ENCODE measurements at places on chromosomes 13 and 19.

DNA sequence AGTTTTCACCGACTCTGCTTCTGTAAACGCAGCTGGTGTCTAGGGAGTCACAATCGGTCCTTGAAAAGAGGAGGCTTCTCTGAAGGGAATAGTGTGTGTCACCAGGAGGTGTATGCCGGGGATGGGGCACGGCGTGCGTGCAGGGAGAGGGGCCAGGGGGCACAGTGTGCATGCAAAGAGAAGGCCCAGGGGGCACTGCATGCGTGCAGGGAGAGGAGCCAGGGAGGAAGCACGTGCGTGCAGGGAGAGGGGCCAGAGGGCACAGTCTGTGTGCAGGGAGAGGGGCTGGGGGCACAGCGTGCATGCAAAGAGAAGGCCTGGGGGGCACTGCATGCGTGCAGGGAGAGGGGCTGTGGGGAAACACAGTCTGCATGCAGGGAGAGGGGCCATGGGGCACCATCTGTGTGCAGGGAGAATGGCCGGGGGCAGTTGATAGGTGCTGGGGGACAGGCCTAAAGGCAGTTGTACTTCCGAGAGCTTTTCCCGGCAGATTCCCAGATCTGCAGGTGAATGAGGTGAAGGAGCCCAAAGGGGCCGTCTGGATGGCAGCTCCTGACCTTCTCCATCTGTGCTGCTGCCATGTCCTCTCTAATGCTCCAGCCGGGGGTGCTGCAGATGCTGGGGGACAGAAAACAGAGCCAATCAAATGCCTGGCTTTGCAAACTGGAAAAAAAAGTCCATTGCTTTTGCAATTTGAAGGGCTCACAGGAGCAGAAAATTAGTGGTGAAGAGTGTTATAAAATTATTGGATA is 36.4 kb downstream of the ATP11A start:
- peaks cover 60% of the 10 kb centered on the region for H3K4me1 ChIP-seq
- DNase-seq, result no peak
- no peaks in the 10 kb centered on the region for H3K27me3 ChIP-seq
- no peaks in the 10 kb centered on the region for H3K36me3 ChIP-seq
- no peak overlapping the region for H3K4me3 ChIP-seq
- peak overlapping the region; percentile 69 for H3K27ac ChIP-seq

- H3K27me3 ChIP-seq, result no peaks in the 10 kb centered on the region
- H3K4me1 ChIP-seq, result peaks cover 7% of the 10 kb centered on the region
- H3K27ac ChIP-seq, result no peak overlapping the region
Measured at GRCh38 chr13:98827449-98827848, 75.0 kb upstream of the SLC15A1 start.

DNA sequence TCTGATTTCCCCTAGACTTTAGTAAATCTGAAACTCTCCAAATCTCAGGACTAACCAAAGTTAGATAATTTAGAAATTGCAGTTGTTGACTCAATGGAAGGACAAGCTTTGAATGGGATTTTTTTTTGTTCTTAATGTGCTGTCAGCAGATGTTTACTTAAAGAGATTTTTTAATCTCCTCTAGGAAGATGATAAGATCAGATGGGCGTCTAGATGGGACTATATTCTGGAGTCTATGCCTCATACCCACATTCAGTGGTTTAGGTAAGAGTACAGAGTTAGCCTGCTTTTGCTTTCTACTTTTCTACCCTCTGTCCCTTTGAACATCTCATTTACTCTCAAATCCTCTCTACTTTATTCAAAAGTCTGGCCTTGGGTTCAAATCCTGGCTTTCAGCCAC is 39.3 kb downstream of the TM9SF2 start:
- H3K27me3 ChIP-seq, result no peaks in the 10 kb centered on the region
- H3K27ac ChIP-seq, result no peak overlapping the region
- no peak overlapping the region for H3K4me3 ChIP-seq
- H3K4me1 ChIP-seq, result no peaks in the 10 kb centered on the region
- DNase-seq, result no peak

DNA sequence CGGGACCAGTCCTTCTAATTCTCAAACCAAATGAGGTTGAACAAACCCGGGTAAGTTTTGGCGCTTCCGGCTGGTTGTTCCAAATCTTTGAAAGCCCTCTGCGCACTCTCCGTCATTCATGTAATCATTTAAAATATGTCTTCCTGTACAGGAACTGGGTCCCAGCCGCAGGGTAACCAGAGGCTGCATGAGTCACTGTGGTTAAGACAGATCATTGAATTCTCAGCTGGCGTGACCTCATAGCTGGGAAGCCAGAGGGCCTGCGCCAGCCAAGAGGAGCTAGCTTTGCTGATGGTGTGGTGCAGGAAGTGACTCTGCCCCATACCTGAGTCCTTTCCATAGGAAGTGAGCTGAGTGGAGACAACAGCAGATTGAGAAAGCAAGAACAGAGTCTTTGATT is 135.2 kb downstream of the TSHZ3 start:
- no peaks in the 10 kb centered on the region for H3K36me3 ChIP-seq
- peak overlapping the region; percentile 78 for H3K27ac ChIP-seq
- no peak for DNase-seq
- H3K27me3 ChIP-seq, result no peaks in the 10 kb centered on the region

- H3K27me3 ChIP-seq, result peaks cover 51% of the 10 kb centered on the region
- H3K27ac ChIP-seq, result no peak overlapping the region
- peak; percentile 24 for DNase-seq
- H3K4me3 ChIP-seq, result no peak overlapping the region
- H3K4me1 ChIP-seq, result peaks cover 6% of the 10 kb centered on the region
Measured at GRCh38 chr13:111913761-111914140, 153.2 kb upstream of the SOX1 start.

- no peak overlapping the region for H3K27ac ChIP-seq
- no peaks in the 10 kb centered on the region for H3K36me3 ChIP-seq
- no peak for DNase-seq
- no peak overlapping the region for H3K4me3 ChIP-seq
Measured at GRCh38 chr19:18488838-18489626, 32.8 kb downstream of the ELL start.
